ENCODE measurements at places on chromosomes 4 and X.
A peak's percentile ranks its signal among the peaks of the same experiment; 100 is the strongest.

DNA sequence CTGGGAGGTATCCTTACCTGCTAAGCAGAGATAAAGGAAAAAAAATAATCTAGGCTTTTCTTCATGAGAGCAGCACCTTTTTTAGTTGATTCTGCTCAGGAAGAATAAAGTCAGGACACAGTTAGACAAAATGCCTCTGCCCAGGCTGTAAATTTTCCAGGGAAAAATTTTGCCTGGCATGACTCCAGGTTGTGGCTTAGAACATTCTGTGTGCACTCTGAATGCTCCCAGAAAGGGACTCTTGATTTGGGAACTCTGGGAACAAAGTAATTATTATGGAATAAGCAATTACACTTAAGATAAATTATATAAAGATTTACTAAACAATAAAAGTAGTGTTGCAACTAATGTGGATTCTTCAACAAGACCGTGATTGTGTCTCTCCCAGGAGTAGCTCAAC lies 826.2 kb upstream of the TENM3 start:
- no peak for DNase-seq

DNA sequence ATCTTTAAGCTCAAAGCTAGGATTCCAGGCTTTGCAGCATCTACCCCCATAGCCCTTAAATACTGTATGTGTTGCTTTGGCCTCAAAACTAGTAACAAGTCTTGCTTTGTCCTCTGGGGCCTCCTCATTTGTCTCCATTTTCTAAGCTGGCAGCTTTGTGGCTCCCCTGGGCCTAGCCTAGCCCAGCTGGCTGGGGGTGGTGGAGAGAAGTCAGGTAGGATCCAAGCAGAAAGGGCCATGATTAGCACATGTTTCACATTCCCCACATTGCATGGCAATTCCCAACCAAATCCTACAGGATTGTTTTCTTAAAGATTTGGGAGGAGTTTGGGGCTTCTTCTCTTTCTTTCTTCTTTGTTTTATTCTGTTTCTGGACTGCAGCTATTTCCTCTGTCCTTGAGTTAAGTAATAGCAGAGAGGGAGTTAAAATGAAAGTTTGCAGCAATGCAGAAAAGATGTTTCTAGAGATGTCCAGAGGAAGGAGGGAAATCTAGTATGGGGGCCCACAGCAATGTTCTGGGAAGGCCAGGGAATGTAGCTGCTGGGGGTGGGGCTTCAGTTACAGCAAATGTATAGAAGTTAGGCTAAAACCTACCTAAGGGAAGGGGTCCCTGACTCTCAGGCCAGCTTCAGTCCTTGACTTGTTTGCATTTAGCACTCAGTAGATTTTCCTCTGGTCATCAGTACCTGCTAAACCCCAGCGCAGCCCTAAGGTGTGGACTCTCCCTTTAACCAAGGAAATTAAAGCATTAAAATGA lies 92.1 kb downstream of the SHROOM4 start:
- no peak for DNase-seq

DNA sequence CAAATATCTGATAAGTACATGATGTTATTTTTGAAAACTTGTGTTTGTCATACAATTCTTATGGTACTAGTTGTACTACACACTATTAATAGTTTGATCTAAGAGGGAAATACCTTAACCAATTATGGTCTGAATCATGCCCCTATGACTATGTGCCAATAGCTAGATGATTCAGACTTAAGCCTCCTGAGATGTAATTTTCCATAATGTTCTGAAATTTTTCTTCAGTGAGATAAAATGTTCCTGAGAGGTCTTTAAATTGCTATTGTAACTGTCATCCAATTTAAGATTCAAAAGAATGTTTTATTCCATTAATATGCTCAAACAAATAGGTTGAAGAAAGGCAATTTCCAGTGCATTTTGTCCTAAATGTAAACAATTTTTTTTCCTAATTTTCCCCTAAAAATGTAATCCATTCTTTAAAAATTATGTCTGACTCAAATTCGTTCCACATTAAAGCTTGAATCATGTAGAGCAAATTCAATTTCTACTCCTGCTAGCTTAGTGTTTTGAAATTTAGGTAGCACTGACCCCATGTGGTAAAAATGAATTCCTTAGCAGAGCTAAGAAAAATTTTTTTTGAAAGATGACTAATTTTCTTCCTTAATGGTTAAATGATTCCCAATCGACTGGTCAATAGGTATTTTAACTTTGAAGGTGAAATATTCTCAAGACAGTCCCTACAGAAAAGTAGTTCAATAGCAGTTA lies 49.1 kb downstream of the APOOL start:
- no peak for DNase-seq

DNA sequence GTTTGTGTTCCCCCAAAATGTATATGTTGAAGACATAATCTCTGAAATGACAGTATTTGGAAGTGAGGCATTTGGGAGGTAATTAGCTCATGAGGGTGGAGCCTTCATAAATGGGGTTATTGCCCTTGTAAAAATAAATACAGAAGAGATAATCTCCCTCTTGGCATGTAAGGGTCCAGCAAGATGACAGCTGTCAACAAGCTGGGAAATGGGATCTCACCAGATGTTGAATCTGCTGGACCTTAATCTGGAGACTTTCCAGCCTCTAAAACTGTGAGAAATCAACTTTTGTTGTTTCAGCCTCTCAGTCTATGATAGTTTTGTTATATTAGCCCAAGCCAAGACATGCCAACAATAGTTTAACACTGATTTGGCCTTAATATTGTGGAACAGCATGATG lies 438.2 kb upstream of the PCDH7 start:
- no peak for DNase-seq

DNA sequence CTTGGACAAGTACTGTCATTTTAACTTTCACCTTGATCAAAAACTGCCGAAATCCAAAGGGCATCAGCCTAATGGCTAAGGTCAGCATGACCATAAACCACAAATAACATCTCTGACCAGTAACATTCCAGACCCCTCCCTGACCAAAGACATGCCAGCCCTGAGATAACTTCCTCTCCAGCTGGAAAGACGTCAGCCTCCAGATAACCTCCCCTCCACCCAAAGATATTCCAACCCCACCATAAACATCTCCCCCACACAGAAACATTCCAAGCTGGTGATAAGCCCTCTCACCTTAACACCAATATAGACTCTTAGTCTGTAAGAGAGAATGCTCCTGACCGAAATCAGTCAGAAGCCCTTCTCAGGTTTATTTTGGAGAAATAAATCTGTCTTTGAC lies 7.4 kb downstream of the PPP1R2C start:
- no peak for DNase-seq

GRCh38 chrX:10630320-10630719 lies 9.9 kb upstream of the MID1 start:
- DNase-seq: no peak

- no peak for DNase-seq
Observed at GRCh38 chrX:13533726-13534125, 35.7 kb upstream of the EGFL6 start.

DNA sequence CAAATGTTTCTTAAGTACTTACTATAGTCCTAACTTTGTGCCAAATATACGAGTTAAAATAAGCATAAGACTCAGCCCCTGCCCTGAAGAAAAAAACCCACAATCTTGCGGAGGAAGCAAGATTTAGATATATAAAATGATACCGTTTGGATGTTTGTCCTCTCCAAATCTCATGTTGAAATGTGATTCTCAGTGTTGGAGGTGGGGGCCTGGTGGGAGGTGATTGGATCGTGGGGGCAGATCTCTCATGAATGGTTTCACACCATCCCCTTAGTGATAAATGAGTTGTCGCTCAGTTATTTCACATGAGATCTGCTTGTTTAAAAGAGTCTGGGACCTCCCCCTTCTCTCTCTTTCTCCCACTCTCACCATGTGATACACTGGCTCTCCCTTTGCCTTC lies 28.7 kb downstream of the EFHC2 start:
- no peak for DNase-seq

DNA sequence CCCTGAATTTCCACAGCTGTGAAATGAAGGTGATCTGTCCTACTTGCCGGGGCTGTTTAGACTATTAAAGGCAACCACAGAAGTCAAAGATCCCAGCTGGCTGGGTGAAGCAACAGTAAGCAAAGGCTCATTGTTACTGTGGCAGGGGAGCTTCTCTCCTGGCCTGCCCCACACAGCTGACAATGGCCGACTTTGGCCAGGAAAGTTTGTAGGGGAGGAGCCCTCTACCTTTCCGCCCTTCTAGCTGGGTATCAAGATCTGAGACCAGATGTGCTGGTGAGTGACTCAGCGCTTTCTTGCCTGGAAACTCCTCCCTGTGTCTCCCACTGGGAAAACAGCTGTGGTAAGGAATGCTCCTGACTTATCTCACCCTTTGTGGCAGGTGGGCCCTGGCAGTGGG lies 21.1 kb downstream of the RASSF6 start:
- DNase-seq: no peak

DNA sequence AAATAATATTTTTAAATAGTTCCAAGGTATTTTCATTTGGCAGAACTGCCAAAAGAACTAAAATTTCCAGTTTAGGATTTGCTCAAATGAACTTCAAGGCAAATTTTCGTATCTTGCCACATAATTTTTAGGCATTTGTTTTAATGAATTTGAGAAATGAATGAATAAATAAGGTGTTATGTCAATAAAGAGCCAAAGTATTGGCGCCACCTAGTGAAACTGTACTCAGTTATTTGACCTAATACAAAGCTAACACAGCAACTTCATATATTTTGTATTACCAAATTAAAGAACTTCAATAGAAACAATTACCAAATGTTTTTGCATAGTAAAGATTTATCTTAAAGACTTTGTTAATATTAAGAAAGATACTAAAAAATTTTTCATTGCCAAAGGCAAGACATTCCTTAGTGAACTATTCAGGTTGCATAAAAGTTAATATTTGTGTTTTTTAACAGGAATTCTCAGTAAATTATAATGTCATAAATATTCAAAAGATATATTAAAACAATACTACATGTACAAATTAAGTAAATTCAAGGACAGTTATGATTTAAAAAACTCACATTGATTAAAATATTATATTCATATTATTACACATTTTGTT lies 50.3 kb downstream of the STPG2 start:
- no peak for DNase-seq

GRCh38 chrX:150161193-150161592 lies 201.9 kb upstream of the MAMLD1 start:
- no peak for DNase-seq

DNA sequence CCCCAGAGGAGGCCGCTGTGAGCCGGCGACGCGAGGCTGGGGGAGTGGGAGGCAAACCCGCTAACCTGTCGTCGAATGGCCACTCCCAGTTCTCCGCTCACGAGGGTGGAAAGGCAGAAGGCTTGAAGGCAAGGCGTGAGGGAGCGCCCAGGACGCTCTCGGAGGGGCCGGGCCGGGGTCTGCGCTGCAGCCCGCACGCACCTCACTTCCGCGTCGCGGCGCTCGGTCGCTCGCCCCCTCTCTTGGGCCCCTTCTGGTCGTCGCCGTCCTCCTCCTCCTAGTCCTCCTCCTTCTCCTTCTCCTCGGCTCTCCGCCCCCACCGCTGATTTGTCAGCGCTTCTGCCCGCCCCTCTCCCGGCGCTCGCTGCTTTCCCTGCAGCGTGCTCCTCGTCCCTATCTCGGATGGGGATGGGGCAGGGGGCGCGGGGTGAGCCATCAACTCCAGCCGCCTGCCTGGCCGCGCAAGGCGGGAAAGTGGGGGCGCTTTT lies at the start of gene SNCA:
Gene SNCA (minus strand): TSS at position 265 of the 488 bp plus-strand sequence. CDS start 1,494 bp downstream, outside the sequence.
- peak; percentile 4 for DNase-seq

GRCh38 chr4:114857831-114858230 lies 255.6 kb downstream of the NDST4 start:
- DNase-seq: no peak

GRCh38 chrX:54529151-54529550 lies 868 bp upstream of the GNL3L start:
- DNase-seq: no peak

GRCh38 chr4:54550395-54551171 lies 107.2 kb upstream of the KIT start:
- DNase-seq: no peak

GRCh38 chr4:137881641-137882040 lies 349.3 kb upstream of the PCDH18 start:
- DNase-seq: no peak

- no peak for DNase-seq
Observed at GRCh38 chr4:68460085-68460484, 12.8 kb downstream of the TMPRSS11E start.

DNA sequence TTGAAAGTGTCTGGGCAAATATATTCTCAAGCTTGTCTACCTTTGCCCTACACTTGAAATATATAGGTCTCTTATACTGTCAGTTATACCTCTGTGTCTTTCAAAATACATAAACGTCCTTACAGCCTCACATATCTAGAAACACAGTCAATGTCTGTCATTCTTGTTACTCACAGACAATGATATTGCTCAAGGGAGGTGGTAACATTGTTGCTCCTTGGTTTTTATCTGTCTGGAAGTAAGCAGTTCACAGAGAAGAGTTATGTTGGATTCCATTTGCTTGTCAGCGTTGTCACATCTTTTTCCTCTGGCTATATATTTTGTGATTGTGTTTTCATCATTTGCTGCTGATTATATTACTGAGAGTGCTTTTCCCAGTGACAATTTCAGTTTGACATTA lies 1528.9 kb downstream of the PCDH7 start:
- no peak for DNase-seq

GRCh38 chrX:56783996-56784620 lies 55.1 kb downstream of the NBDY start:
- DNase-seq: no peak

DNA sequence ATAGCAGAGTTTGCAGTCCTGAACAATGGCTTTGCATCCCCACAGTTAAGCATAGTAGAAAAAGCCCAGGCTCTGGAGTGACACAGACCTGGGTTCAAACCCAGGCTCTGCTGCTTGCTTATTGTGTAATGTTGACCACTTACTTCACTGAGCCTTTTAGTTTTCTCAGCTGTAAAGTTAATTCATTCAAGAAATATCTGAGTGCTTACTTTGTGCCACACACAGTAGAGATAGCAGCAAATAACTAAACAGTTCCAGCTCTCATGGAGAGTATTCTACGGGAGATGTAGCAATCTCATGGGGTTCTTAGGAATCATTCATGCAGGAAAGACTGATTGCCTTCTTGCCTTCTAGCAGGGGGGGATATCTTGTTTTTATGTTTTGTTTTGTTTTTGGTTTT lies 63.2 kb downstream of the SLC9A6 start:
- no peak for DNase-seq

DNA sequence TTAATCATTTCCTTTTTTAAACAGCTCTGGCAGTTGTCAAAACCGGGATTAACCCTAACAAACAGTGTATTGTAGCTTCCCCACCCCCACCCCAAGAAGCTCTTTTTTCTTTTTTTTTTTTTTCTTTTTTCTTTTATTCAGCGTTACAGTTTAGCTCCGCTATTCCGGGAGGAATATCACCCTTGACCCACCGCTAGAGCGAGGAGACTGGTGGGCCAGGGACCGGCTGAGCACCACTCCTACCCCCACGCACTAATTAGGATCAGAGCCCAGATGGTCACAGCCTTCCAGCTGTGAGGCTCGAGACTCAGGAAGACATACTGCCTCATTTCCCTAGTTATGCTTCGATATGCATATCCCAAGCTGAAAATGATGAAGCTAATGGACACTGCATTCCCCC lies 2.0 kb downstream of the PARM1 start:
- DNase-seq: no peak

GRCh38 chr4:174204164-174204831 lies 79.2 kb downstream of the FBXO8 start:
- DNase-seq: no peak

GRCh38 chr4:135492439-135492838 lies 1290.8 kb upstream of the PABPC4L start:
- no peak for DNase-seq

- no peak for DNase-seq
Observed at GRCh38 chrX:17933856-17934255, 72.8 kb upstream of the RAI2 start.

- no peak for DNase-seq
Observed at GRCh38 chr4:78691334-78691754, 84.8 kb upstream of the BMP2K start.

GRCh38 chrX:133563705-133564104 lies 148.4 kb upstream of the GPC4 start:
- no peak for DNase-seq

All from central memory CD4-positive, alpha-beta T cell (primary cell).